ENCODE measurements at places on chromosomes 2 and 18.

DNA sequence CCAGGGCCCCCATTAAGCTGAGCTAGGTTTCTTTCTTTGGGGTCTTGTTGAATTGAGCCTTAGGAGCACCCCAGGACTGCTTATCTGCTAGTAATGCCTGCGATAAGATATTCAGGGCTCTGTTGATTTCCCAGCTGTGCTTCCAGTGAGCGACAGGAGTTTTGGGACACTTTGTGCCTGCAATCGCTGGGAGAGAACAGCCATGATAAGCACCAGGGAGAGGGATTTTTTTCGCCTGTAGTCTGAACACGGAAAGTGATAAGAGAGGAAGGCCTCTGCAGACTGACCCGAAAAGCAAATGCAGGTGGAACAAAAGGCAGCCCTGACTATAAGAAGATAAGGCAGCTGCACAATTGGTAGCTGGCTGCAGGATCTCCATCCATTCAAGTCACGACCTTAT, 244.3 kb downstream of the CNTNAP5 start:
- DNase-seq = no peak

GRCh38 chr2:145740302-145740701, 1220.4 kb upstream of the ZEB2 start:
- DNase-seq = no peak

GRCh38 chr2:144343145-144343544, 176.8 kb downstream of the ZEB2 start:
- no peak for DNase-seq

- DNase-seq = no peak
Measured at GRCh38 chr18:73232933-73233332, 365.1 kb upstream of the NETO1 start.

DNA sequence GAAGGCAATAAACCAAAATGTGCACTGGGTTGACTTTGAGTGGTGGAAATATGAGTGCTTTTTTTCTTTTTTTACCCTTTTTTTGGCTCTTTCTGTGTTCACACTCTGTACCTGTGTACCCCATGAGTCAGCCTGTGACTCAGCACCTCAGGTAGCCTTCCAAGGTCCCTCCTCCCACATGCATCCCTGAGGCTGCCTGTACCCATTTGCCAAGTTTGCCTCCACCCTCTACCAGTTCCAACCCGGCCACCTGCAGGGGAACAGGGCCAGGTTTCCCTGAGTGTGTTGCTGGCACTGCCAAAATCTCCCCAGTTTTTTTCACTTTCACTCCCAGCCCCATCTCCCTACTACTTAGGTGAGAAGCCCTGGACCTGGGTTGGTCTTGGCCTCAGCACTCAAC, 14.0 kb downstream of the CXCR1 start:
- DNase-seq = no peak

DNA sequence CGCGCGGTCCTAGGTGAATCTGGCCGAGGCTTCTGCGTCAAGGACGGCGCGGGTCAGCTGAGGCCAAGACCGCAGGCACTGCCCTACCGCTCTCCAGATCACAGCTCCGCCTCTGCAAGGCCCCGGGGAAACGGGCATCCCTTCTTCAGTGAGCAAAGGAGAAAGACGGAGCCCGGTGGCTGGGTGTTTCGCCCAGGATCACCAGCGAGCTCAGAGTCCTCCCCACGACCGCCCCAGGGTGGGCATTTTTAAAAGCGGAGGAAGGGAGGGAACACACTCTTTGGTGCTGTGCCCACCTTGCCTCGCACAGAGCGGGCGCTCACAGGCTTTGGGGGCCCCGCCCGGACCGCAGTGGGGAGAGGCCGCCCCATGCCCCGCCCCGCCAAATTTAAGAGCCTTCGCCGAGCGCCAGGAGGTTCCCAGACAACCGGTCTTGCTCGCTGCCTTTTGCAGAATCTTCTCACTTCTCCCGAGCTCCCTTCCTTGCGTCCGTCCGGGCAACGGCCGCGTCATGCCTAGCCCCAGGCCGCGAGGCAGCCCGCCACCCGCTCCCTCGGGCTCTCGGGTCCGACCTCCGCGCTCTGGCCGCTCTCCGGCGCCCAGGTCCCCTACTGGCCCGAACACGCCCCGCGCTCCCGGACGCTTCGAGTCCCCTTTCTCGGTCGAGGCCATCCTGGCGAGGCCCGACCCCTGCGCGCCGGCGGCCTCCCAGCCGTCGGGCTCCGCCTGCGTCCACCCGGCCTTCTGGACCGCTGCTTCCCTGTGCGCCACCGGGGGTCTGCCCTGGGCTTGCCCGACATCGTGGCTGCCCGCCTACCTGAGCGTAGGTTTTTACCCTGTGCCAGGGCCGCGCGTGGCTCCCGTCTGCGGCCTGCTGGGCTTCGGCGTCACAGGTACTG, at the start of gene NOTO:
Gene NOTO, plus strand, starts transcription at position 419 of the 899 bp plus-strand sequence. Its CDS starts 93 bp downstream, at position 512.
- no peak for DNase-seq

DNA sequence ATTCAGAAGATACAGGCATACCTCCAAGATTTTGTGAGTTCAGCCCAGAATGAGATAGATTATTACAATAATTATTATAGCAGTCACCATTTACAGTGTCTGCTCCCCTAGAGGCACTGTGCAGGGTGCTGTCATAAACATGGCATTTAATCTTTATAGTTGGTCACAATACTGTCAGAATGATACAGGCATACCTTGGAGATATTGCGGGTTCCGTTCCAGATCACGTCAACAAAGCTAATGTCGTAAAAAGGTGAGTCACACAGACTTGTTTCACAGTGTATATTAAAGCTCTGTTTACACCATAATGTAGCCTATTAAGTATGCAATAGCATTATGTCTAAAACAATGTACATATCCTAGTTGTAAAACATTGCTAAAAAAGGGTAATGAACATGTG, 45.6 kb downstream of the ZRANB3 start:
- DNase-seq = no peak

GRCh38 chr18:41936471-41937134, 18.4 kb upstream of the PIK3C3 start:
- DNase-seq = no peak

DNA sequence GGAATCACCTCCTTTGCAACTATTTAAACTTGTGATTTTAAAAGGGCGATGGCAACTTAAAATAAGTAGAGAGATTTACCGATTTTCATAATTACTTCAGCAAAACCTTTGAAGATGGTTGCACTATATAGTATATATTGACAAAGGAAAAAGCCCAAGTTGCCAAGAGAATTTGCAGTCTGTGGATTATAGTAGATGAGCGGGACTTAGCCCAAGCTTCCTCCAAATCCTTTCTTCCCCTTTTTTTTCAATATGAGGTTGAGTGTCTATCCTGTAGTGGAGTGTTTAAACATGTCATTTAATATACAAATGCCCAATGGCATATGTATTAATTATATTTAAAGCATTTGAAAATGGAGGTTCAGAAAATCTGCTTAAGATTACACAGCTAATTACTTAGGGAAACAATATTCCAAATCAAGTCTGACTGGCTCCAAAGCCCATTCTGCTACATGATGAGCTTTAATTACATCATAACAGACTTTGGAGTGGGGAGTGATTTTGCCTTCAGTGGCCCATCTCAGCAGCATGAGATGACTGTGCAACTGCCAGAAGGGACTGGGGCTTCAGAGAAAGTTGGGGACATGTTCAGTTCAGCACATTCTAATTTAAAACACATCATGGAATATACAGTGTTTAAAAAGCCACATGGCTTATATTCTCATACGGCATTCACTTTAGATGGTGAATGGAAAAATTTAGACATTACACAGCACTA, 73.2 kb downstream of the COL3A1 start:
- no peak for DNase-seq

- no peak for DNase-seq
Measured at GRCh38 chr2:37020212-37020886, 54.0 kb upstream of the STRN start.

DNA sequence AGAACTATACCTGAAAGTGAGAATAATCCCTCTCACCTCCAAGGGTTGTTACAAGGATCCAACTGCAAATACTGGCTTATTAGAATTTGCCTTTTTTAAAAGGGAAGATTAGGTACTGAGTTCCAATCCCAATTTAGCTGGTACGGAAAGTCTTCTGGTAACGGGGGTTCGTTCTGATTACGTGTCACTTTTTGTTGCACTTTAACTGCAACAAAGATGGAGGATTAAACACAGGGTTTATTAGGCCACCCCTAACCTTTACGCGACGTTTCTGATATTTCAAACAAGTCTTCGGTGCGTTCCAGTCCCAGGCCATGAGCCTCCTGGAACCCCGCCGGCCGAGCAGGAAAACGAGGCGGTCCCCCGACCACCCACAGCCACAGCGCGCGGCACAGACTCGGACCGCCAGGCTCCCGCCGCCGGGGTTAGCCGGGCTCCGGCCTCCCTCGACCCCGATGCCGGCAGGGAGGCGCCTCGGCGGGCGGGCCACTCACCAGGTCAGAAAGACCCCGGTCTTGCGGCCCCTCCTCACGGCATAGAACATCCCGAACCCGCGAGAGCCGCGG, 411 bp downstream of the RNASEH1 start:
- no peak for DNase-seq

GRCh38 chr2:191797500-191797899, 49.4 kb downstream of the CAVIN2 start:
- DNase-seq = no peak

GRCh38 chr2:101998896-101999789, 7.4 kb downstream of the IL1R2 start:
- no peak for DNase-seq

DNA sequence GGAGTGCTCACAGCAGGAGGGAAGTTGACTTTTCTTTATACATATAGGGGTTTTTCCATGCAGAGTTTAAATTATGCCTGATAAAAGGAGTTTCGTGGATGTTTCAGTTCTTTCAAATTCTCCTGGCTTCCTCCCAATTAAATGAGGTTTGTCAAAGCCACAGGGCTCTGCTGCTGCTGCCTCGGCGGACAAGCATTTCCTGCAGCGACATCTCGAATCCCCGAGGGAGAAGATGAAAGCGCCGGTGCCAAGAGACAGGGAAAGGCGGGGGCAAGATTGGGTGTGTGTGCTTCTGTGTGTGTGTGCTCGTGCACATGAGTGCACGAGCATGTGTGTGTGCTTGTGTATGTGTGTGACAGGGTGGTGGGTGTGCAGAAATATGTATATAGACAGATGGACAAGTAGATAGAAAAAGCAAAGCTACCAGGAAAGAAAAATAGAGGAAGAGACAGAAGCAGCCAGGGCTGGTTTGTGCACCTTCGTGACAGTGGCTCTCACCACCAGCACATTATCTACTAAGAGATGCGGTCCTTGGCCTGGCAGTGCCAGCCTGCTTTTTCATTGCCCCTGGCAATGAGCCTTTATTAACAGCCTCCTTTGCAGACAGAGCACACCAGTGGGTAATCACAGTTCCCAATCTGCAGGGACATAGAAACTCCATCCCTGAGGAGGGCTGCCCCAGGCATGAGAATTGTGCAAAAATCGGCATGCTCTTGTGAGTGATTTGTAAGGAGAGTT, 76.2 kb downstream of the CDK15 start:
- no peak for DNase-seq

Data from activated CD4-positive, CD25-positive, alpha-beta regulatory T cell treated with anti-CD3 and anti-CD28 coated beads, Interleukin-2, amount 50 U/mL, for 16 hours (primary cell).